Natural killer cell treated with Interleukin-12 subunit alpha and Interleukin-12 subunit beta and Interleukin-15 and Interleukin-18, amount 100 ng/mL, for 72 hours (primary cell): ENCODE measurements at places on chromosomes 2 and 18. TPM values are rescaled to one million over a fixed set of nuclear protein-coding genes. Genes with fewer than 3 reads are reported as not detected.

The CRYGC gene
- total RNA-seq = not detected

The FNDC4 gene
- total RNA-seq = not detected

The SUMO1 gene
- total RNA-seq = 94.1 TPM

The AMER3 gene
- total RNA-seq = not detected

DNA sequence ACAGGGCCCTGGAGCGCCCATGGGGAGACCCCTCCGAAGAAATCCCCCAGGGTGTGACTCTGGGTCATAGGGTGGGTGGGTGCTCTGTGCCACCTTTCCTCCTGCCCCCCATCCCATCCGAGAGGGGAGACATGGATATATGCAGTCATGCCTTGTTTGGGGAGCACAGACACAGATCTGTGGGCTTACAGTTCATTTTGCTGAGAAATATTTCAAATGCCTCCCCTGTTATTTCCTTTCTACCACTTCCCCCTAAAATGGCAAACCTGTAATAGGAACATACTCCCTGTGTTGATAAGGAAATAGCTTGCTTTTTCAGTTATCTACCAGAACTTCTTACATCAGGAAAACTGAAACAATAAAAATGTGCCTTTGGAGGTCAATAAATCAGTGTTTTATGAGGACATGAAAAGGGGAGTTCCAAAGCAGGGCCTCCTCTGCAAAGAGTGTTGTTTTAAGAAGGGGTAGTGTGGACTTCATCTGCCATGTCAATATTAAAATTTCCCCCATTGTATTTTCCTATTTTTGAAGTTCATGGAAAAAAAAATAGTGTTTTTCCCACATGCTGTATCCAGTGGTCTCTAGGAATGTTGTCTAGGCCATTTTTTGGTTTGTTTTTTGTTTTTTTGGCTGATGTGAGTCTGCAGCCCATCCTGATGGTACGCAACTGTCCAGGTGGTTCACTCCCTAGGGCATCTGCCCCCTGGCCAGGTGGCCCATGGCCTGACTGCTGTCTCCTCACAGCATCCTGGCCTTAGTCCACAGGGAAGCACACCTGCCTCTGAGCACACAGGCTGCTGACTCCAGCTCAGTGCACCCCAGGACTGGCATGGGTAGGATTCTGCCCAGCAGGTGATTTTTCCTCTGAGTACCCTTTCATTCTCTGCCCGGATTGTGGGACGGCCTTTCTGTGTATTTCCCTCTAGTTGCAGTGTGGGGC is 3.7 kb downstream of the TNFRSF11A start:
- peaks cover 49% of the 10 kb centered on the region for H3K27me3 ChIP-seq
- peaks cover 46% of the 10 kb centered on the region for H3K4me1 ChIP-seq
- no peaks in the 10 kb centered on the region for H3K36me3 ChIP-seq
- H3K27ac ChIP-seq = peak overlapping the region; percentile 26
- peak overlapping the region; percentile 75 for H3K4me3 ChIP-seq
- no peak for DNase-seq

GRCh38 chr2:224142397-224143312 is 103.6 kb upstream of the SERPINE2 start:
- no peak for DNase-seq
- H3K4me1 ChIP-seq = no peaks in the 10 kb centered on the region
- H3K4me3 ChIP-seq = no peak overlapping the region
- peaks cover 32% of the 10 kb centered on the region for H3K27me3 ChIP-seq
- H3K27ac ChIP-seq = no peak overlapping the region

DNA sequence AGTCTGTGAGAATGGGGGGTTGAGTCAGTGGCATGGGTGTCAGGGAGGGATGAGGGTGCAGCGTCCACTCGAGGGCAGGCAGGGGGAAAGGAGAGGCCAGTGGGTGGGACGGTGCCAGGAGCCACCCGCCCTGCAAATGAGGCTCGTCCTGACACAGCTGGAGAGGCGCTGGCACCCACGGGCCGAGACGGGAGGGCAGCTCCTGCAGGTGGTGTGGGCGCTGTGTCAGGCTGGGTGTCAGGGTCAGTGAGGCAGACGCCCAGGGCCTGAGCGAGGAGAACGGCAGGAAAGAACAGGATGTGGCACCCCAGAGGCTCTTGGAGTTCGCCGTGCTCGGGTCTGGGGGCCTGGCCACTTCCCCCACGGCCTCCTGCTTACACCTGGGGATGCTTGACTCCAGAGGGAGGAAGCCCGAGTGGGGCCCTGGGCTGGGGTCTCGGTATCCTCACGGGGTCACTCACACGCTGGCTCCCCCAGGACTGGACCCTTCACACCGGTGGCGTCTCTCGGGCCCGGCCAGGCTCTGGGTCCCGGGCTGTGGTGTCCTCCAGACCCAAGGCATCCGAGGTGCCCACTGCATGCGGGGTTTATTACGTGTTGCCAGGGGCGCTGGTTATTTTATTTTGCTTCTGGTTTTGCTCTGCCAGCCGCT is 130.5 kb upstream of the CTDP1 start:
- no peaks in the 10 kb centered on the region for H3K4me1 ChIP-seq
- H3K36me3 ChIP-seq = no peaks in the 10 kb centered on the region
- no peaks in the 10 kb centered on the region for H3K27me3 ChIP-seq
- no peak overlapping the region for H3K27ac ChIP-seq
- H3K4me3 ChIP-seq = no peak overlapping the region

- no peak for DNase-seq
- no peaks in the 10 kb centered on the region for H3K4me1 ChIP-seq
- no peak overlapping the region for H3K27ac ChIP-seq
- H3K36me3 ChIP-seq = no peaks in the 10 kb centered on the region
- no peaks in the 10 kb centered on the region for H3K27me3 ChIP-seq
Measured at GRCh38 chr18:59582395-59582794, 114.8 kb downstream of the CCBE1 start.

DNA sequence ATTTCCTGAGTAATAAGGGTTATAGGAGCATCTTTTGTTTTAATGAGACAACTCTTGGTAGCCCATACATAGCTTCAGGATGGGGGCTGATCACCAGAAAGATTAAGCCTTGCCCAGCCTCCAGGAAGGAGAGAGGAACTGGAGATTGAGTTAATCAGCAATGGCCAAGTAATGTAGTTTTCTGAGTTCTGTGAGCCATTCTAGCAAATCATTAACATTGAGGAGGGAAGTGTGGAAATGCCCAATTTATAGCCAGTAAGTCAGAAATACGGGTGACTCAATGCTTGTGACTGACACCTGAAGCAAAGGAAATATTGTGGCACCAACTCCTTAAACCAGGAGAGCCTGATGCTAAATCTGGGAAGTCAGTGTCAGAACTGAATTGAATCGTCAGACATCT is 205.1 kb upstream of the SRD5A2 start:
- no peak overlapping the region for H3K4me3 ChIP-seq
- no peaks in the 10 kb centered on the region for H3K4me1 ChIP-seq
- peaks cover 61% of the 10 kb centered on the region for H3K27me3 ChIP-seq
- H3K27ac ChIP-seq = no peak overlapping the region
- DNase-seq = no peak

DNA sequence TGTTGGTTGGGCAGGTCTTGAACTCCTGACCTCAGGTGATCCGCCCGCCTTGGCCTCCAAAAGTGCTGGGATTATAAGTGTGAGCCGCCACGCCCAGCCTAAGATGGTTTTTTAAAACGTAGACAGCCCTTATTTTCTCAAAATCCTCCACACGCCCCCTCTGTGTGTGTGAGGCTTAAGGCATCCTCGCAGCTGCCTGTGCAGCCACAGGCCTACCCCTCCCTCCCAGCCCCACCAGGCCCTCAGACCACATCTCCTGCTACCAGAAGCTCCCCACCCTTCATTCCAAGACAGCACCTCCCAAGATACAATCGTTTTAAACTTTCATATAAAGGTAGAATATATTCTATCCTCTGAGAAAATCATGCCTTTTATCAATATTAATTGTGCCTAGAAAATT is 4.8 kb downstream of the ANO7 start:
- no peak overlapping the region for H3K27ac ChIP-seq
- no peak overlapping the region for H3K4me3 ChIP-seq
- peak; percentile 16 for DNase-seq
- H3K4me1 ChIP-seq = no peaks in the 10 kb centered on the region

DNA sequence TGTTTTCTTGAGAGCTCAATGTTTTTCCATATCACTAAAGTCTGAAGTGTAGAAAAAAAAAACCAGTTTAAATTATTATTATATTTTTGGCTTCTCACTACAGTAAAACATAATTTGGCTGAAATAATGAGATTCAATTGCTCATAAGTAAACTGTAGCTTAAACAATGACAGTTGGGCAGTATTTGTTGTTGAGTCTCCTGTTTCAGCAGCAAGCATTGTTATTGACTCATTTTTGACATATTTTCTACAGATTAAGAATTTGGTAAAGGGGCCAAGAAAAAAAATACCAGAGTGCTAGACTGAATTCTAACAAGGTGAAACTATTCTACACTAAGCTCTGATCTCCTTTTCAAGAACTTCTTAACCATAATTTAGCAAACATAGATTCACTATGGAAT is 2070.4 kb upstream of the CELF4 start:
- DNase-seq = no peak
- H3K4me3 ChIP-seq = no peak overlapping the region
- no peaks in the 10 kb centered on the region for H3K27me3 ChIP-seq
- H3K4me1 ChIP-seq = no peaks in the 10 kb centered on the region
- no peak overlapping the region for H3K27ac ChIP-seq

- peaks cover 53% of the 10 kb centered on the region for H3K4me1 ChIP-seq
- no peak overlapping the region for H3K4me3 ChIP-seq
- H3K27me3 ChIP-seq = no peaks in the 10 kb centered on the region
- H3K27ac ChIP-seq = peak overlapping the region; percentile 51
- DNase-seq = no peak
- no peaks in the 10 kb centered on the region for H3K36me3 ChIP-seq
Measured at GRCh38 chr2:8438476-8438875, 243.4 kb upstream of the ID2 start.

- no peak overlapping the region for H3K4me3 ChIP-seq
- peaks cover 22% of the 10 kb centered on the region for H3K4me1 ChIP-seq
- no peaks in the 10 kb centered on the region for H3K36me3 ChIP-seq
Measured at GRCh38 chr2:239600650-239601049, 199.8 kb upstream of the HDAC4 start.

GRCh38 chr2:146209842-146210275 is 1635.0 kb upstream of the ACVR2A start:
- H3K4me3 ChIP-seq = no peak overlapping the region
- no peak overlapping the region for H3K27ac ChIP-seq
- H3K27me3 ChIP-seq = no peaks in the 10 kb centered on the region
- DNase-seq = no peak
- no peaks in the 10 kb centered on the region for H3K36me3 ChIP-seq

DNA sequence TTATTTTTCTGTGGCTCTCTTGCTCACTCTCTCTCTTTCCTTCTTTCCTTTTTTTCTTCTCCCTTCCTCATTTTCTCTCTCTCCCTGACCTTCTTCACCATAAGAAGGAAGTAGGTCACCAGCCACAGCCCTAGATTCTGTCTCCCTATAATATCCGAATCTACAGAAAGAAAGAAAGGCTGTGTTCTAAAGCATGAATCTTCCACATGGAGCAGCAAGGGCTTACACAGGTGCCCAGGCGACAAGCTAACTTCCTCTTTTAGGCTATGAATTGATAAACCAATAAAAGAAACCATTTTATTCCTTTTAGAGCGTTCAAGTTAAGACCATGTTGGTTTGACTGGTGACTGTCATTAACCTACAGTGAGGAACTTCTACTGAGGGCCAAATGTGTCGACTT is 49.3 kb downstream of the CACNB4 start:
- H3K4me3 ChIP-seq = no peak overlapping the region
- no peaks in the 10 kb centered on the region for H3K36me3 ChIP-seq
- no peaks in the 10 kb centered on the region for H3K4me1 ChIP-seq
- H3K27ac ChIP-seq = no peak overlapping the region
- H3K27me3 ChIP-seq = peaks cover 16% of the 10 kb centered on the region
- no peak for DNase-seq
